Midbrain (tissue), 1 donor: ENCODE measurements at places on chromosomes 5 and 9.
A peak's percentile ranks its signal among the peaks of the same experiment; 100 is the strongest.

GRCh38 chr9:8655071-8655470 is 855.5 kb upstream of the DMAC1 start:
- DNase-seq = no peak

- no peak for DNase-seq
Observed at GRCh38 chr9:19624519-19624918, 164.3 kb downstream of the SLC24A2 start.

DNA sequence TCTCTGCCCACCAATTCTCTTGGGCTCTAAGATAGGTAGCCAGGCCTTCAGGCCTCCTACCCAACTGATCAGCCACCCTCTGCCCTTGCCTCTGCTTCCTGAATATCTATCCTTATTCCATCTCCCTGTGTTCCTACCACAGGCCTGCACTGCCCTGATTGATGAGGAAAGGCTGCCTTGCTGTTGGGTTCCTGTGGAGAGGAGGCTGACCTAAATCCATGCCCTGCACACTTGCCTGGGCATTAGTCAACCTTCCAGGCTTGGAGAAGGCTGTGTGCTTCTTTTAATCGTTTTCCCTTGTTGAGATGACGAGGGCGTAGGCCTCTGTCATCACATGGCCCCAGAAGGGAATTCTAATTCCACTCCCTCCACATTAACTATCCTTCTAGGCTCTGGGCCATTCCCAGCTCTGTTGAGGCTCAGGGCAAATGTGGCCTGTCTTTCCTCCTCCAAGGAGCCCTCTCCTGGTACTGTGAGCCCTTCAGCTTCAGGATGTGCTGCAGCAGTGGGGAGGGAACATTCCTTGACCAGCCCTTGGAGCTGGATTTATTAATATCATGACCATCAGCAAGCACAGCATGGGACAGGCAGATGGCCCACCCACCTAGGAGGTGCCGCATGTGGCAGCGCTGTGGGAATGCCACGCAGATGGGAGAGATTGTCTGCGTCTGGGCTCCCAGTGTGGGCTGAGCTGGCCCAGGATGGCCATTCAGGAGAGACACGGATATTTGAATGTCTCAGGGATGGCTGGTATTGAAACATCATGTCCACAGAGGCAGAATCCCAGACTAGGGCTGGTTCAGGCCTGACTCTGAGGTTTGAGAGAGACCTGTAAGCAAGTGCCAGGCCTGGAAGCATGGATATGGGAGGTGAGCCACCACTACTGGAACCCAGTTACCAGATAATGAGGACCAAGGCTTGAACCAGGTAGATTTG is 40.9 kb downstream of the ANGPTL2 start:
- no peak for DNase-seq

DNA sequence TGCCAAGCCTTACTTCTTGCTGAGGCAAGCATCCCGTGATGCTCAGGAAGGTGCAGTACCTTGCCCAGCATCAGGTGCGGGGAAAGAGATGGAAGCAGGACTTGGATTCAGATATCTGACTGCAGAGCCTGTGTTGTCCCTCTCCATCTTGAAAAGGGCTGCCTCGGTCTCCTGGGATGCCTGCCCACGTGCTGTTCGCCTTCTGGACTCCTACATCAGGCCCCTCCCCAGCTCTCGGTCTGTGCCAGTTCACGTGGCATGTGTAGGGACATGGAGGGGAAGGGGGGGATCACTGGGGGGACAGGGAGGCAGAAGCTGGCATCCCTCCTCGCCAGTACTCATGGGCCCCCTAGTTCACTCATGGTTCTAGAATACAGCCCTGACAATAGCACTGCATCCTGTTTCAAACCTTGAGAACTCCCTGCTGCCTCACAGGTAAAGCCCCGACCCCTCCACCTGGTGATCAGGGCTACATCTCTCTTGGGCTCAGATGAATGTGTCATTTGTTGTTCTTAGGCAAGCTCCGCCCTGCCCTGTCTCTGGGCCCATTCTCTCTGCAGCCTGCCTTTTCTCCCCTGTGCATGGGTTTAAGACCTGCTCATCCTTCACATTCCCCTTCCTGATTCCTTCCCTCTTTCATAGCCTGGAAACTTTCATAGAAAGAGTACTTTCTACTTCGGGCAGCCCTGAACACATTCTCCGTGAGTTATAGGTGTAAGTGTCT is 38.9 kb upstream of the SLC25A51 start:
- no peak for DNase-seq

GRCh38 chr5:62206150-62206829 is 99.7 kb upstream of the KIF2A start:
- DNase-seq = no peak

- DNase-seq = no peak
Observed at GRCh38 chr5:54146916-54147315, 163.5 kb downstream of the ARL15 start.

GRCh38 chr9:136710543-136710942 is 1.8 kb upstream of the DIPK1B start:
- no peak for DNase-seq

GRCh38 chr5:135930029-135930948 is 24.5 kb downstream of the LECT2 start:
- DNase-seq = no peak

DNA sequence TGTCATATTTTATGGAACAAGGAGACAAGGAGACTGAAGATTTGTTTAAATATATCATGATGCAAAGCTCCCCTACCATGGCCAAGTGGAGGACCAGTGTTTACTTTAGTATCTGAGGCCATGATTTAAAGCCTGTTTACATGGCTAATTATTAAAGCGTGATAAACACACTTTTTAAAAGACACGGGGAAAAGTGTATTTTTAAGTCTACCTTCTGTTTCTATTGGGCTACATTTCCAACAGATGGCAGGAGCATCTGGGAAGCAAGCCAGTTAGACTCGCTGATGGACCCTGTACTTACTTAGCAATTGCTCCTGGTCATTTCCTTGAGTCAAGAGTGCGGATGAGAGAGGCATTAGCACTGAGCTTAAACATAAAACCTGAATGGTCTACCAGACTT is 480.3 kb upstream of the SEMA6A start:
- DNase-seq = no peak

- DNase-seq = no peak
Observed at GRCh38 chr5:131225282-131225974, 38.4 kb upstream of the CDC42SE2 start.

- DNase-seq = no peak
Observed at GRCh38 chr5:98604301-98604700, 169.2 kb upstream of the RGMB start.

DNA sequence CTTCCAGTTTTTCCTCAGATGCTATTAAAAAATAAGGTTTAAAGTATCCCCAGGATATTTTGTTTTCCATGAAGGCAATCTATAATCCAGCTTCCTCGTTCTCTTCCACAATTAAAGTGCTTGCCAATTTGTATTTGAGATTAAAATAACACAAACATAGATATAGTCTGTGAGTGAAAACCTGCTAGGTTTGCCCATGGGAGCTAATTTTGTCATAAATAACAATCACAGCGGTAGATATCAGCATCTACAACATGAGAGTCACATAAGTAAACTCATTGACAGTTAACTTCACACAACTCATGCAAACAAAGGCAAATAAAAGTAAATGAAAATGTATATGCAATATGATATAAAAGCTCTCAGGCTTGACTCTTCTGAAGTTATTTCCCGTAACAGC is 29.2 kb upstream of the RASGRF2 start:
- no peak for DNase-seq

DNA sequence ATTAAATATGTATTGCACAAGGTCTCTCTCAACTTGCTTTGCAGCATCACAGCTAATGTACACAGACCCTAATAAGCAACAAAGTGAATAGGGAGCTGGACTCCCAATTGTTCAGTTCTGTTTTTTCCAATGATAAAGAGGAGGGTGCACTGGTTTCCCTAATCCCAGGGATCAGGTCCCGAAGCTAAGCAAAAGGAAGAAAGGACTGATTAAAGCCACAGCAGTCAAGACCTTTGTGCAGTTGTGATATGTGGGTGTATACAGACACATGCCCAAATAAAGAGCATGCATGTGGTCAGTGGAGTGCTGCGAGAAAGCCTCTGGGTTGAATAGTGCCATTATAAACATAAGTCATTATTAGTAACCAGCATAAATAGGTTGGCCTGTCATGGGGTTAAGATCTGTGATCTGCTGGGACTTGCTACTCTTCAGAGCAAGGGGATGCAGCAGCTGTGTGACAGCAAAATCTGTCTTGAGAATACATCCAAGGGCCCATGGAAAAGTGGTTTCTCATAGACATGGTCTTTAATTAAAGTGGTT is 1863.1 kb upstream of the WWC1 start:
- DNase-seq = no peak

DNA sequence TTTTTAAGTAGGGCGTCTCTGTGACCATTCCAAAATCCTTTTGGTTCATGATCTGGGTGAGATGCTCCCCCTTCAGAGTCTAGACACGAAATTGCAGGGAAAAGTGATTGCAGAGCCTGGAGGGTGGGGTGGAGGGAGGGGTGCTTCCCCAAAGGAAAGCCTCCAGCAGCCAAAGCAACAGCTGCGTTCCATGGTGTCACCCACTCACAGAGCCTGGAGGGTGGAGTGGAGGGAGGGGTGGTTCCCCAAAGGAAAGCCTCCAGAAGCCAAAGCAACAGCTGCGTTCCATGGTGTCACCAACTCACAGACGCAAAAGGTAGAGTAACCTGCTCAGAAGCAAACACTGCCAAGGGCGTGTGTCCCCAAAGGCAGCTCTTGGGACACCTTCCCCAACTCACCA is 22.6 kb downstream of the SLC6A18 start:
- DNase-seq = no peak

DNA sequence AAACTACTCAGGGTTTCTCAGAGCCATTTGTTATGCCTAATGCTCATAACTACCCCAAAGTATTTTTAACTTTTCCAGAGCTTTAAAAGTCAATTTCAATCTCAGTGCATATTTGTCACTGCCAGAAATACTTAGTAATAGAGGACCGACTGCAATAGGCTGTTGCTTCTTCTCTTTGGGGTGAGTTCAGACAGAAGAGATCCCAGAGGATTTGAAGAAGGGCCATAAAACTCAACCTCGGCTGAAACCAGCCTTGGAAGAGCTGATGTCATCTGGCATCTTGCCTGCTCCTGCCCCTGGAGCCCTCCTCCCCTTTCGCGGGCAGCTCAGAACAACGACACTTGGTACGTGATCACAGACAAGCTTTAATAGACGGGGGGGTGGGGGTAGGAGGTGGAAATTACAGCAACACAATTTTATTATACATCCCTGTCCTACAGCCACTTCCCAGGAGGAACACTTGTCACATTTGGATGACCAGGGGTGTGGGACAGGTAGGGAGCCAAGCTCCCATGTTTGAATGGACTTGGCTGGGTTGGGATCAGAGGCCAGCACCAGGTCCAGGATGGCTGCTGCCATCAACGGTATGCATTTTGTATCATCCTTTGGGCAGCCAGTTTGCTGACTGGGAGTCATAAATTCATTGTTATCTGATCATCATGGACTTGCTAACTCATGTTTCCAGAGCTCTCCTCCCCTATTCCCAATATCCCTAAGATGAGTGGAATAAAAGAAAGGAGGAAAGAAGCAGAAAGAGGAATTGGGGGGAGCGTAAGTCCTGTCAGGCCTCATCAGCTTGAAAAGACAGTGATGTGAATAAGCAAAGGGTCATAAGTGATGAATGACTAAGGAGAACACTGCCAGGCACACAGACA is 186.6 kb upstream of the PANK3 start:
- no peak for DNase-seq

DNA sequence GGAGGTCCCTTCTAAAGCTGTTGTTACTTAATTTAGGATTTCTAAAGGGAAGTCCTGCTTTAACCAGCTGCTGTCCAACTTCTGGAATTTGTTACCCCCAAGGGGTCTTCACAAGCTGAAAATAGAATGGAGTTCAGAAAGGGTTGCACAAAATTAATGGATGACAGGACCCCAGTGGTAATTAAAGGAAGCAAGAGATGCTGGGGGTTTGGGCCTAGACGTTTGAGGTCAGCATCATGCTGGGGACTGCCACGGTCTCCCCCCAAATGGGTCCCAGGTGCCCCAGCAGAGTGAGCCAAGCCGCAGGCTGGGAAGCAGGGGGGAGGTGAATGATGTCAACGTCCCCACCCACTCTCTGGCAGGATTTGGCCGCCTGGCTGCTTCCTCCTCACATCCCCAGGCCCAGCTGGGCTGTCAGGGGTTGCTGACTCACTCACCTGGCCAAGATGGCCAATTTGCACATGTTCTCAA is 97.5 kb upstream of the ARAP3 start:
- DNase-seq = no peak

DNA sequence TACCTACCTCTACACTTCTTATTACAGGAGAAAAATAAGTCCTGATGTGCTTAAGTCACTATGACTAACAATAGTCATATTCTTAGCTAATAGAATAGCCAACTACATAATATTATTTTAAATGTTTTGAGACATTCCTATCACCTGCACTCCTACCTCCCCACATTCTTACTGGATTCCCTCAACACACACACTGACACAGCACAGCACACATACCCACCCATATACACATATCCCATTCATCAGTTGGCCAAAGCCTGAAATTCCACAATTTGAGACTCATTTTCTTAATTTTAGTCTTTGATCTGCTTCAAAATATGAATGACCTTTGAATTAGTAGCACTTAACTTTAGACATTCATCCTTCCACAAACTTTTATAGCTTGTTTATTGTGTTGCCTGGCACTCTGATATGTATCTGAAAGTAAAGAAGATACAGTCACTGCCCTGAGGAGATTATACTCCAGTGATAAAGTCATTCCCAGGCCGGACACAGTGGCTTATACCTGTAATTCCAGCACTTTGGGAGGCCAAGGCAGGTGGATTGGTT is 168.3 kb upstream of the RASA1 start:
- no peak for DNase-seq

DNA sequence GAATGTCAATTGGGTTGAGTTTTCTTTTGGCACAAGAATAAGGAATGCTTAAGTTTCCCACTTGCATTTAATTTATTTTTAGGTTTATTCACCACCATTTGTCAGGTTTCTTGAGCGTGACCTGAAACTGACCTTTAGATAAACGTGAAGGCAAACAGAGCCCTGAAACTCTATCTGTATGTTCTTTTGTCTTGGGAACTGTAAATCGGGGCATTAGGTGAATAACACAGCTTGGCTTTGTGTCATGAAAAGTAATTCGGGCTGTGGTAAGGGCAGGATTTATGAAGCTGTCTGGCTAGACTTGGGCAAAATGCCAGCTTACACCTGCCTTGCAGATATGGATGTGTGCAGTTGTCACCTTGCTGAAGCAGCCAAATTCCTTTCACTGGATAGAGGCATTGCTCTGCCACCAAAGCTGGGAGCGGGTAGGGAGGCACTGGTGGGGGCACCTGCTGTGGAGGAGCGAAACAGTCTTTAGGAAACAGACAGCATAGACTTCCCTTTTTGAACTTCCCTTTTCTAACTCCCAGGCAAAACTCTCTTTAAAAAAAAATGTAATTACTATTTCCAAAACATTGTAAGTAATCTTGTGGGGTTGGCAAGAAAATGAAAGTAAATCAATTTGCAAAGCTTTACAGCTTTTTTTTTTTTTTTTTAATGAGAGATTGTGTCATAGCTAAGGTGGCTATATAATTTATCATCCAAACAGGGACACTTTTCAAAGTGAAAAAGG is 545.2 kb downstream of the CSNK1G3 start:
- peak; percentile 25 for DNase-seq
